ENCODE measurements at places on chromosomes 3 and 15.

- no peak for DNase-seq
Observed at GRCh38 chr3:37862903-37863815, 1.5 kb downstream of the CTDSPL start.

DNA sequence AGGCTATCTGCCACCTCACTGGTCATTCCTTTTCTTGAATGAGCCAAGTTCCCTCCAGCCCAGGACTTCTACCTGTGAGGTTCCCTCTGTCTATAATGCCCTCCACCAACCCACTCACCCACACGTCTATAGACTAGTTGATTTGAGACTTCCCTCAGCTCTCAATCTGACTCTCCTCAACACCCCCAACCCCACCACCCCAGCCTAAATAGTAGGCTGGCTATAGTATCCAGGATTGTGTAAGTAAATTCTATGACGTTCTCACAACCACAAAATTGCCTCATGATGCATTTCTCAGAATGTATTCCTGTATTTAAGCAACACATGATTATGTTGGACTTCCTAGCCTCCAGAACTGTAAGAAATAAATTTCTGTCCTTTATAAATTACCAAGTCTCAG is 2.2 kb downstream of the PLSCR1 start:
- no peak for DNase-seq

- DNase-seq = no peak
Observed at GRCh38 chr3:66744521-66744920, 243.7 kb upstream of the LRIG1 start.

GRCh38 chr15:78364233-78364632 is 24.1 kb downstream of the CRABP1 start:
- DNase-seq = no peak

GRCh38 chr3:196712514-196713413 is 587 bp downstream of the PIGX start:
- peak; percentile 50 for DNase-seq

- no peak for DNase-seq
Observed at GRCh38 chr3:140062461-140062860, 127.5 kb downstream of the CLSTN2 start.

DNA sequence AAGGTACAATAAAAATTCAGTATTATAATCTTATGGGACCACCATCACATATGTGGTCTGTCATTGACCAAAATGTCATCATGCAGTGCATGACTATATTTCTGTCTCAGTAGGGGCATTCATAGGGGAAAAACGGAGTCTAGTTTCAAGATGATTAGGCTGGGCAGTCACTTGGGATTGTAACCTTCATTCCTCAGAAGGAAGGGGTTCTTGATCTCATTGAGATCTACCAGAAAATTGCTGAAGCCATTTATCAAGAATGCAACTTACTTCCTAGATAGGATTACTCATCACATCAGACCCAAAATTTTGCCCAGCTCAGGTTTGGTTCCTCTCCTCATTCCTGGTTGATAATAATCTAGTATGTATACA is 37.3 kb downstream of the BTD start:
- no peak for DNase-seq

- no peak for DNase-seq
Observed at GRCh38 chr3:89059211-89059925, 48.1 kb upstream of the EPHA3 start.

DNA sequence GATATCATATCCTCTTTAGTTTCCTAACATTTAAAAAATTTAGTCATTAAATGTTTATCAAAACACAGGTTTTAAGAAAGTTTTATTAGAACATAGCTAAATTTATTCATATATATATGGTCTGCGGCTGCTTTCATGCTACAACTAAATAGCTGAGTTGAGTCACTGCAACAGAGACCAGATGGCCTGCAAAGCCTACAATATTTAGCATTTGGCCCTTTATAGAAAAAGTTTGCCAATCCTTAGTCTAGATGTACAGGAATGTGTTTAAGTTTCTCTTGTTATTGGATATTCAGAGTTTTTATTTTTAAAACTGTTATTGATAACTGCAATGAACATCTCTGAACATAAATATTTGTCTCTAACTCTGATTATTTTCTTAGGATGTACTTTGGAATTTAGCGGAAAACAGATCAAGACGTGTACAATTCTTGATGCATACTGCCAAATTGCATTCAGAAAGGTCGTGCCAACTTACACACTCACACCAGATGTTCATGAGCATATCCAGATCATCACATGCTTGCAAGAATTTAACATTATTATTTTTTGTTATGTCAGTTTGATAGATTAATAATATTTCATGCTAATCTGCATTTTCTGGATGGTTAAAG is 157.9 kb downstream of the STAC start:
- no peak for DNase-seq

DNA sequence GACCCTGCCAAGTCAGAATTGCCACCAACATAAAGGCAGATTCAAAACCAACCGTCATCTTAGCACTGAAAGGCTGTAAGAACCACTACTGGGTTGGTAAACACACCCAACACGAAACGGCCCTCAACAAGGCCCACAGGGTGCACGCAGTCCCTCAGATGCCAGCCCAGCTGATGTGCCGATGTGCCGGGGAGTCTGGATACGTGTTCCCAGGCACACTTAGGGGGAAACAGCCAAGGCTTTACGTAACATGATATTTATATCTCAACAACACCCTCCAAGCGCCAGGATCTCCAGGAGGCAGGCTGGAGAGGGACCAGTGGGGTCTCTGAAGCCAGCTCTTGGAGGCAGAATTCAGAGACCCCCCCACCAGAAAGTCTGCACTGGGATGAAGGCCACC is 14.2 kb downstream of the POC1A start:
- DNase-seq = no peak

DNA sequence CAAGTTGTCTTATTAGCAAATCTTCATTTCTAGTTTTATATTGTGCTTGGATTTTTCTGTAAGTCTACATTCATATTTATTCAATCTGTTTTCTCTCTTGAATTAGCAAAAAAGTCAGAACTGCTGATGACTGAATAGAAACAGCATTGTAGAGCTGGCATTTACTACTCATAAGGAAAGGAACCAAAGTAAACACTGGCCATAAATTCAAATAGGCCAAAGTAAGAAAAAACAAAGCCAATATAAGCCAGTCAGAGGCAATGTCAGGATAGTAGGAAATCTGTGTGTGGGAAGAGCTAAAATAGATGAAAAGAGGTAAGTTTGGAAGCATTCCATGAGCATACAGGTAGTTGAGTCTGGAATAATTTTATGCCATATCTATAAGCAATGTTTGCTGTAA is 307.2 kb upstream of the SLITRK3 start:
- peak; percentile 11 for DNase-seq

DNA sequence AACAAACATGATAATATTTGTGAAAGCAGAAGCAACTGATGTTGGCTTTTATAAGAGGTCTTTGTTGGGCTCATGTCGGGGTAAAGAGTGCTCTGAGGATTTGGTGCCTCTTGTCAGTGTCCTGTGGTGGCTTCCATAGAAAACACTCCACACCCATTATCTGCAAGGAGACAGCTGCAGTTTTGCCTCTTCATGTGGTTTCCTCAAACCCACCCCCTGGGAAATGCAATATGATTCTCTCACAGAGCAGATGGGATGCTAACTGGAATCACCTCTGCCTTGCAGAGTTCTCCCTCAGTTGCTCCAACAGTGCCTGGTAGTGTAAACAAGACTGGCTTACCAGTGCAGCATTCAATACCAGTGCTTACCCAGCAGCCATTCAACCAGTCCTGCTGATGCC is 771.4 kb upstream of the CFAP20DC start:
- no peak for DNase-seq

GRCh38 chr15:88395872-88396781 is 71.1 kb downstream of the MRPL46 start:
- no peak for DNase-seq

GRCh38 chr3:197372047-197372661 is 73.7 kb upstream of the DLG1 start:
- no peak for DNase-seq

- no peak for DNase-seq
Observed at GRCh38 chr15:28984421-28985315, 98.9 kb downstream of the APBA2 start.

DNA sequence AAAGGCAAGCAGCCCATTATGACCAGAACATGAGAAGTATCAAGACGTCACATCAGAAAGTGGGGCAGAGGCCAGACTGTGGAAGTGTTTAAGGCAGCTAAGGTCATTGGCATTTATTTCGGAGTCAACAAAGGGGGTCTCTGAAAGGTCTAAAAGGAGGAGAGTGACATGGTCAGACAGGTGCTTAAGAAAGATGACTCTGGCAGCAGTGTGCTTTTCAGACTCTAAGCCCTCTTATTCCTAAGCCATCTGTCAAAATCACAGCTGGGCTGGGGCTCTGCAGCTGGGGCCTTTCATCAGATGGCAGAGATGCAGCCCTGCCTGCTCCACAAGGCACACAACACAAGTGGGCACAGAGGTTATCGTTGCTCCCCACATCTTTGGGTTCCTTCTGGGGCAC is 14.0 kb downstream of the FBXL22 start:
- DNase-seq = no peak

DNA sequence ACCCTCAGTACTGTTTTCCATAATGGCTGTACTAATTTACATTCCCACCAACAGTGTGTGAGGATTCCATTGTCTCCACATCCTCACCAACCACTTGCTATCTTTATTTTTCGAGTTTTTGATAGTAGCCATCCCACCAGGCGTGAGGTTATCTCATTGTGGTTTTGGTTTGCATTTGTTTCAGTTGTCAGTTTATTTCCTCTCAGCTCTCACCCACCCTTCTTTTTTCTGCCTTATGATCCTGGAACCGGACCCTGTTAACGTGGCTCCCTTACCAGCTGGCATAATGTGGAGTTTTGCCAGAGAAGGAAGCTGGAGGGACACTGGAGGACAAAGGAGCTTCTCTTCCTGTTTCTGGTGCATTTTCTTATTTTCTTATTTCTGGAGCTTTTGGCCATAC is 25.1 kb upstream of the SH3GL3 start:
- no peak for DNase-seq

GRCh38 chr3:174132006-174132405 is 727.1 kb upstream of the NAALADL2 start:
- DNase-seq = no peak

GRCh38 chr3:197224034-197224444 is 74.4 kb downstream of the DLG1 start:
- peak; percentile 47 for DNase-seq

DNA sequence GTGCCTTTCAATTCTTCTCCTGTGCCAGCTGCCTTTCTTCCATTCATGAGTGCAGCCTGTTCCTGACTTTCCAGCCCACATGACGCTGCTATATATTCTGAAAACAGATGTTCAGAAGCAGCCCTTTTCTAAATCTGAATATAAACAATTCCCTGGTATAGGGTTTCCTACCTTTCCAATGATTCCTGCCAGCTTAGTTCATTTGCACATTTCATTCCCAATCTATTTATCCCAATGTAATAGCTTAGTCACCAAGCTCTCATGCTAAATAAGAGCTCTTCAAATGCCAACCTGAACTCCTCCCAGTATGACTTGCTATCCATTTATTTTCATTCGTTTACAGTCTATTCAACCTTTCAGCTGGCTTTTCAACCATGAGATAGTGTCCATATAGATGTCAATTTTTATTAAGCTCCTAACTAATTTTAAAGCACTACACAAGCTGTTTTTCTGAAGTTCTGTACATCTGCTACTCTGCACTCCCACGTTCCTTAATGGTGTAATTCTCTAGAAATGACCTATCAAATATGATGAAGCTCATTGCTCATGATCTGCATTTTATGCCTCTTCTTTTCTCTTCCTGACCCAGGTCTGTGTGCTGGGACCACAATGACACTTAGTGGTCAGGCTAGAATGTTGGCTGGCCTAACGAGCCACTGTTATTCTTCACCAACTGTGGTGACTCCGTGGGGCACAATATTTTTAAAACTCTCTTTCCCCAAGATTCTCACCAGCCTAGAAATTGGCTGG is 605.0 kb upstream of the TBL1XR1 start:
- DNase-seq = no peak

GRCh38 chr3:55482496-55483195 is 4.5 kb downstream of the WNT5A start:
- DNase-seq = no peak

DNA sequence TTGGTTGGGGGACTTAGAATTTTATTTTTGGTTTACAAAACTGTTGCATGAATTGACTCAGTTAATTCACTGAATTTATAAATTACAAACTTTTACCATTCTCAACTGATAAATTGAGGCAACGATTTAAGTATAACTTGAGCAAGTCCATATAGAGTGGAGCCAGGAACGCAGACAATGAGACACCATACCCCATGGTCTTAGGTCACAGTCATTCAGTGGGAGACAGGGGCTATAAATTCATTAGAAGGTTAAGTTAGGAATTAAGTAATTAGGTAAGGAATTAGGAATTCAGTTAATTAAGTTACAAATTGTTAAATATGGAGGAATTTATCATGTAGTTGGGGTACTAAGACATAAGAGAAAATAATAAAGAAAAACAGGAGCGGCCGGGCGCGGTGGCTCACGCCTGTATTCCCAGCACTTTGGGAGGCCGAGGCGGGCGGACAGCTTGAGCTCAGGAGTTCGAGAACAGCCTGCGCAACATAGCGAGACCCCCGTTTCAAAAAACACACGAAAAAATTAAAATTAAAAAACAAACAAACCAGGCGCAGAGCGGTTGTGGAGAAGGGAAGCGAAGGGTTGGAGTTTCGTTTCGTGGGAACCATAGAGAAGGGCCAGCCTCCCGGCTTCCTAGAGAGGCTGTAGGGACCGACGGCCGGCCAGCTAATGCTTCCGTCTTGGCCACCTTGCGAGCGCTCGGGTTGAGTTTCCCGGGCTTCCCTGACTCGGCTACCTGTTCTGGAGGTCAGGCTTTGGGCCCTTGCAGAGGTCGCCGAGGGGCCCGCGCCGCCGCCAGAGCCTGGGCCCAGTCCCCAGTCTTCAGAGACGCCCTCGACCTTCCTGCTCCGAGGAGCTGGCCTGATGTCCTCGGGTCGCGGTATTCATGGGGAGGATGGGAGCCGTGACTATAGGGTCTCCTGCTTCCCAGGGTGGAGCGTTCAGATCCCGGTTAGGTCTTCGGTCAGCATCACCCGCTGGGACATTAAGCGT is at the start of gene ZNF619:
TSS of gene ZNF619 (plus strand) at position 645 of the 993 bp plus-strand sequence. CDS start 858 bp downstream, outside the sequence.
- peak; percentile 21 for DNase-seq

DNA sequence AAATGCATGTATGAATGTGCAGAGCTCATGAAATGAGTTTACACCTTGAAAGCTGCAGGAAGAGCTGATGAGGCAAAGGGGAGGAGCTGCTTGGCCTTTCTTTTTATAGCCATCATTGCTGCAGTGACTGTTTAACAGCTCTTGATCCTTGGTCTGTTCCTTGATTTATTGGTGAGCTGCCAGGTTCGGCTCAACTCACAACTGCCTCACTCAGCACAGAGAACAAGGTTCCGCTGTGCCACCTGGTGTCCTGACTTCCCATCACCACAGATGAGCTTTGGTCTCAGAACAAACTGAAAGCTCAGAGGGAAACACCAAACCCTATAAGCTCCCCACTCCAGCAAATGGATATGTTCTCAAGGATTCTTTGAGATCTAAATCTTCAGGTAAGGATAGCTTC is 626.1 kb downstream of the MAGI1 start:
- no peak for DNase-seq

GRCh38 chr3:141477224-141477623 is 9.6 kb upstream of the RASA2 start:
- no peak for DNase-seq

DNA sequence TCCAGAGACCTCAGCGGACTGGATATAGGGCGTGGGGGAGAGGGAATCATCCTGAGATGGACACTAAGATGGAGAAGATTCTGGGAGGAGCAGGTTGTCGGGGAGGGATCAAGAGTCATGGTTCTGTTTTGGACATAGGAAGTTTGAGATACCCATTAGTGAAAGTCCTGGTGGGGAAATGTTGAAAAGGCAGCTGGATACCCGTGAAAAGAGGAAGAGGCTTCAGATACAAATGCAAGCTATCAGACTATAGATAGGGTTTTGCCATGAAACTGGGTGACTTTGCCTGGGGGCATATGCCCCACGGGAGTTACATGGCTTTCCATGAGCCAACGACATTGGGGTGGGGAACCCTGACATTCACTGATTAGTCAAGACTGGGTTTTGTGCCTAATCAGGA is 1.1 kb upstream of the GPR62 start:
- no peak for DNase-seq
